ENCODE measurements at places on chromosomes 5 and 9. TPM values are rescaled to one million over a fixed set of nuclear protein-coding genes. Genes with fewer than 3 reads are reported as not detected.

QRFP gene
- total RNA-seq = not detected

- DNase-seq = no peak
These were observed 65.9 kb upstream of the EFNA5 start for GRCh38 chr5:107736638-107737037.

DNA sequence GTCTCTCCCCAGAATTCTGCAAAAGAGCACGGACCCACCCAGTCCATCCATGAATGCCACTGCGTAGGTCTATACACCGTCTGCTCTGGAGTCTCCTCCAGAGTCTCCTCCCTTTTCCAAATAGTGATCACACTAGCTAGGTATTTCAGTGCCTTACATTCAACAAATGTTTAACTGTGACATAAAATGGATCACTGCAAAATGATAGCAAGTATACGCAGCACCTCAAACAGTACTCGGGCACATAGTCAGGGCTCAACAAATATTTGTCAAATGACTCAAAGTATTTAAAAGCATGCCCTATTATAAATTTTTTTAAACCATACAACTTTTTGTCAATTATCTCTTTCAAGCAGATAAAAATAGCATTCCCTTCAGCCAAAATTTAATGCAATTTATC lies 60.5 kb downstream of the TLE1 start:
- no peak for DNase-seq

- no peak for DNase-seq
These were observed 122.3 kb downstream of the GOLPH3 start for GRCh38 chr5:32051796-32052195.

FOXD4 gene
- total RNA-seq = not detected

GRCh38 chr9:23563517-23563916 lies 262.5 kb downstream of the ELAVL2 start:
- no peak for DNase-seq
